ENCODE measurements at places on chromosomes 1 and 21.
A peak's percentile ranks its signal among the peaks of the same experiment; 100 is the strongest.

GRCh38 chr1:161185282-161185682 is 8.0 kb upstream of the B4GALT3 start:
- DNase-seq: peak; percentile 78

GRCh38 chr1:205108464-205108863 is 13.3 kb downstream of the RBBP5 start:
- no peak for DNase-seq

- peak; percentile 78 for DNase-seq
These were observed at the start of gene CCSAP for GRCh38 chr1:229342656-229343569. CCSAP (minus strand) TSS chr1:229343047; CDS start chr1:229342465, 582 bp downstream.

DNA sequence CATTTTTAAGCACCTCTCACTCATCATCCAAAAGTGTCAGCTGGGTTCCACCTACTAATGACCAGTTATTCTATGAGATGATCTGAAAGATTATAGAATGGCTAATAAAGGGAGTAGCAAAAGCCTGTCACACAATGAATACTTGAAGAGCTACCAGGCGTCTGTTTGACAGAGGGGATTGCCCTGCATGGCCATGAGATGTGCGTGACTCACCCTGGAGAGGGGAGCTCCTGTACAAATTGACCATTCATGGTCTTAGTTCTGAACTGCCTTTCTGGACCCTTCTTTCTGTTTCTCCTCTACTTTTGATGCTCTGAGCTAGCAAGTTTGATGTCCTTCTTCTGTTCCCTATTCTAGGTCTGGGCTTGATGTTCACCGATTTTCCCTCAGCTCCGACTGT is 85.2 kb upstream of the ABCD3 start:
- no peak for DNase-seq

DNA sequence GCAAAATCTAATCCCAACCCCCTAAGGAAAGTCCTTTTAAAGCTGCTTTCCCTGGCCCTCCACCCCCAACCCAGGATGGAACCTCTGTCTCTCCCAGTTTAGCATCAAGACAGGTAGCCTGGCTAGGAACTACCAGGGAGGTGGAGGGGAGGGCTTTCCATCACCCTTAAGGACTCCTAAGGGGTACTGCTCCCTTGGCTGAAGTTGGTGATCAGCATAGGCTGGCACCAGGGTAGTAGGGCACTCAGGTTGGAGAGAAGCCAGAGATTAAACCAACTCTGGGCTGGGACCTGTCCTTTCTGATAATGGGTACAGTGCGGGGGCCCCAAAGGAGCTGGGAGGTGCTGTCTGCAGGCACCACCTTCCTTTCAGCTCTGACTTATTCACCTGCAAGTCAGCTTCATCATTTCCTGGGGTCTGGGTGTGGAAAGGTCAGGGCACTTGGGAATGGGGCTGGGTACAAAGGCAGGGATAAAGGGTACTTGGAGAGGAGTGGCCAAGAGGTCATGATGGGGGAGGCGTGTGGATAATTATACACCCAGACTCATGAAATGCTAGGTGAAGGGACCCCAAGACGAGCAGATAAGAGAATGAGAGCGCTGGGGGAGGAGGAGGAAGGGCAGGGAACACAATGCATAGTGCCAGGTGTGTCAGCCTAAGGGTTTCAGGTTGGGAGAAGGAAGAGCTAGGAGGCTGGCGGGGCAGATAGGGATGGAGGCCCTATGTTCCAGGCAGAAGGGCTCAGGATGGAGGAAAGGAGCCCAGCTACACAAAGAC is 1.2 kb downstream of the ARHGEF2 start:
- DNase-seq: peak; percentile 58

DNA sequence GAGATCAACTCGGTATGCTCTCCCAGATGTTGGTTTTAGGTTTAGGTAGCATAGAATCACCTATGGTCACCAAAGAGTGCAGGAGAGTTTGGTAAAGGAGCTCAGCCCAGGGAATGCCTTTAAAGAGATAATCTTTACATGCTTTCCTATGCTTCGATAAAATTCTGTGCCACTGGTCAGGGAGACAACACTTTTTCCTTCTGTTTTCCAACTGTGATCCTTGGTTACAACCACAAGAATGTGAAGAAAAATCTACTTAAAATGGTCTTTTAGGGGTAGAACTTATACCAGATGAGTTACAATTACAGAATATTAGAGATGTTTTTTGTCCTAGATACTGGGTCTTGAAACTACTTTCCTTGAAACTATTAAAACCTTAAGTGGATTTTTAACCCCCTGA is 895.6 kb downstream of the TTLL7 start:
- DNase-seq: no peak

GRCh38 chr1:58308206-58308605 is 238.3 kb downstream of the OMA1 start:
- DNase-seq: no peak

DNA sequence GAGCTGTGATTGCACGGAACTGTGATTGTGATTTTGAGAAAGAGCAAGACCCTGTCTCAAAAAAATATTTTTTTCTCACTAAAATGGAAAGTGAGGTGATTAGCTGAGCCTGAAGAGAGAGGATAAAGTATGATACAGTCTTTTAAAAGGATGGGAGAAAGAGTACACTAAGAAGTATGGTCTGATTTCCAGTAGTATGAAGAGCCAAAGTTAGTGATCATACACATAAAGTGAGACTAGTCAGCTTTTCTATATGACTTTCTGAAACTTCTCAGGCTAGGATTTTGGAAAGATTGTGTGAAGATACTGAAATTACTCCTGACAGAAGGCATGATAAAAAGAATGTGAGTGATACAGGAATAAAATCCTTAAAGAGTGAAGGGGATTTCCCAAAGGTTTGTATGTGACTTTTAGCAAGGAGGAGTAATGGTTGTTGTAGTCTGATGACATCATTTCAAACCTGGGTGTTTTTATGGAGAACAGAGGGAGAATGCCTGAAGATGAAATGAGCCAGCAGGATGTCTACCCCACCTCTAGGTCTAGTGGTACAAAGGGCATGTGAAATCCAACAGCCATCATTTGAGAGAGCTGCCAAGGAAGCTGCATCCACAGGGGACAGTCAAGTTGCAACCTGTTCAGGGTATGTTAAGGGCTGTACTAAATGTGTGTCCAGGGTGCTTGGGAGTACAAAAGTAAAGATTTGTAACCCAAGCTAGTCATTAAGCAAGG is 157.7 kb downstream of the PIK3R3 start:
- DNase-seq: no peak

GRCh38 chr1:185741551-185741950 is 7.4 kb downstream of the HMCN1 start:
- no peak for DNase-seq

- DNase-seq: peak; percentile 54
These were observed 14.6 kb upstream of the TMEM61 start for GRCh38 chr1:54965624-54966340.

- no peak for DNase-seq
These were observed 60.4 kb downstream of the OBSCN start for GRCh38 chr1:228267962-228268880.

GRCh38 chr1:246428542-246429308 is 78.4 kb downstream of the SMYD3 start:
- peak; percentile 98 for DNase-seq

DNA sequence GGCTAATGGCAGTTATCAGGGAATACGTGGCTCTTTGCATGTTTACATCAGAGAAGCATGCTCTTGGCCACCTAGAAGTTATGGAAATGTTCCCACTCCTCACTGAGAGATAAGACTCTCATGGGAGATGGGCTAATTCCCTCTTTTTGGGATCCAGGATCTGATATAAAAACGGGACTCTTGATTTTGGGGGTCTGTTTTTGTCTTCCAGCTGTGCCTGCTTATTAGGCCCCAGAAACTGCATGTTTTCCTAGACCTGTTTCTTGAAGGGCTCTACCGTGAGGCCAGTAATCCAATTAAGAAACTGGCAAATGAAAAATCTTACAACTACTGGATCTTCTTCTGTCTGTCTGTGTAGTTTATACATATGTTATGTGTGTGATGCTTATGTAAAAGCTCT is 47.0 kb upstream of the PTCH2 start:
- DNase-seq: no peak

DNA sequence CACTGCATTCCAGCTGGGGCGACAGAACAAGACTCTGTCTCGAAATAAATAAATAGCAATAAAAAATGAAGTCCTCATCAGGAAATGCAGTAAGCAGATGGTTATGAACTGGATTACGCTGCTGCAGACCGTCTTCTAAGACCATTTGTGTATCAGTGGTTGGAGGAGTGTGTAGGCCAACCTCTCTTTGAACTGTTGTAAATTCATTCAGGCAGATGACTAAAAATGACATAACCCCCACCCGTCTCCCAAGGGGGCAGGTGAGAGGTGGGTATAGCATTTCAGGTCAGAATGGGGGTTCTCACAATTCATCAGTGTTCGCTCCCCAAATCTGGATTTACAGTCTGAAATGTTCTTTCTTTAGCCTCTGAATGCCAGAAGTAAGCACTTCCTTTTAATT is 177.3 kb downstream of the KIF26B start:
- no peak for DNase-seq

DNA sequence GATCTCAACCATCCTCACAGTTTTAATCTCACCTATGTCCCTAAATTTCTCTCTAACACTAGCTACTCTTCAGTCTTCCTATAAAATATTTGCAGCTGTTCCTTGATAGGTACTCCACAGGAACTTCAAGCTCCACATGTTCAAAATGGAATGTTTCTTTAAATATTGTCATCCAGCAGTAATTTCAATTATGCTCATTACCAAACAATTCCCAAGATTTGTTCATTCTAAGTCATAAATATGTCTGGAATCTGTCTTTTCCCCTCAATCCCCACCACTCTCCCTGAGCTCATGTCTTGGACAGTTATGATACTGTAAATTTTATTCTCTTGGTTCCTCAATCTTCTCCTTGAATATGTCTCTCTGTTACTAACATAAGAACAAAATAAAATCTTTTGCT is 214.4 kb downstream of the NRIP1 start:
- no peak for DNase-seq

DNA sequence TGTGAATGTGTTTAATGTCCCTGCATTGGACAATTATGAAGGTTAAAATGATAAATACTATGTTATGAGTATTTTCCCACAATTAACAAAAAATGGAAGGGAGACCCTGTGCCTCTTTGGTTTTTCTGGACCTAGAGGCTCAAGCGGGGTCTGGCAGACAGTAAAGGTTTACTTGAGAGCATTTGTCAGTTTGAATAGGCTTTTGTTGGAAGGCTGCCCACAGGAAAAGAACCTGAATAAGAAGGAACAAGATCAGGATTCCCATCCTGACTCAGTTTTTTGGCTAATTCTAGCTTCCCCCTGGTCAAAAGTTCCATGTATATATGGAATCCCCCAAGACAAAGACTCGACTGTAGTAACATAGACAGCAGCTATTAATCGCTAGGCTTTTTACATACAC is 150.9 kb upstream of the JUN start:
- DNase-seq: no peak

- DNase-seq: no peak
These were observed 20.9 kb upstream of the CDCP2 start for GRCh38 chr1:54173681-54174080.

GRCh38 chr1:2582391-2582790 is 4.2 kb upstream of the PRXL2B start:
- no peak for DNase-seq

- peak; percentile 69 for DNase-seq
These were observed 68.7 kb upstream of the LRIF1 start for GRCh38 chr1:111032295-111032897.

- no peak for DNase-seq
These were observed 292.8 kb upstream of the VAMP3 start for GRCh38 chr1:7478142-7478790.

DNA sequence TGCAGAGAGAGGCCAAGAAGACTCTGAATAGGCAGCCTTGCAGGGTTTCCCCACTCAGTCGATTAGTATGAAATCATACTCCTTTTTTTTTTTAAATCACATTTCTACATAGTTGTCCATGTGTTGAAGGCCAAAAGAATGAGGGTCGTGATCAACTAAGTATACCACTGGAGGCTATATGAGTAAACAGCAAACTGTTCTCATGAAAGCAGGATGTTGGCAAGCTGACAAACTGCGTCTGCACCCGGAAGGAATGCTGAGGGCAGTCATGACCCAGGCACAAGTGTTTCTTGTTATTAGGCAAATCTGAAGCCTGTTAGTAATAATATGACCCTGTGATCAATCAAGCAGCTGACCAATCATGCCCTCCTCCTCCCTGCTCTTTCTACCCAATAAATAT is 213.2 kb downstream of the USH2A start:
- no peak for DNase-seq

DNA sequence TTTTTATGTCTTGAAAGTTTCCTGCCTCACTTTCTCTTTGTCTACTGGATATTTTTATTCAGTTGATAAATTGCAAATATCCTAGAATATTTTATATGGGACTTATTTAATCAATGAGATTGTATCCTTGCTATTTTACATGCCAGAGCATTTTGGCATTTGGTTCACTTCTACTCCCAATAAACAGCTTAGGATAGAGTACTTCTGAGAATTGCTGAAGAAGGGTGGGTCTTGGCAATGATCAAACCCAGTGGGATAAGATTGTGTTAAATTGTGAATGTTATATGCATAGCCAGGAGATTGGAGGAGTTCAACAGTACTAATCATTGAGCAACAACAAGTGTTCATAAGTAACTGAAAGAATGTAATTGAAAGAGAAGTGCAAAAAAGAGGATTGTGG is 60.1 kb downstream of the SDCCAG8 start:
- DNase-seq: no peak

DNA sequence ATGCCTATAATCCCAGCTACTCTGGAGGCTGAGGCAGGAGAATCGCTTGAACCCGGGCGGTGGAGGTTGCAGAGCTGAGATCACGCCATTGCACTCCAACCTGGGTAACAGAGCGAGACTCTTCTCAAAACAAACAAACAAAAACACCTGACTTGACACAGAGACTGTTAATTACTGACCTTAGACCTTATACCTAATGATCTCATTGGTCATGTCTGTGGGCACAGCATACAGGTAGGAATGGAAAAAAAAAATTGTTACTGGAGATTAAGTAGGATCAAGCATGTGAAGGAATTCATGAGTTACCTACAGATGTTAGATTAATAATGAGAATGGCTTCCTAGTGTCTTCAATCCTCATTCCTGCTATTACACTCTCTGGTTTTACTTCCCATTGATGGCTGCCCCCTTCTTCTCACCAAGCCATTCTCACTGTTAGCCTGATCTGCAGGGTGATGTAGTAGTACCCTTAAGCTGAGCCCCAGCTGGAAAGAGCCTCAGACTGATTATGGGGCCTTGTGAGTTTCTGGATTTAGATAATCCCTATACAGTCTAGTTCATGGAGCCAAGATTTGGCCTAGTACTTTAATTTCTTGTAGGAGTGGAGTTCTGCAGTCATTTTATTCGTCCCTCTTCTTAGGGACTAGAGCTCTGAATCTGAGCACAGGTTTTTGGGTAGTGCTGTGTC is 8.8 kb downstream of the TBCE start:
- no peak for DNase-seq

DNA sequence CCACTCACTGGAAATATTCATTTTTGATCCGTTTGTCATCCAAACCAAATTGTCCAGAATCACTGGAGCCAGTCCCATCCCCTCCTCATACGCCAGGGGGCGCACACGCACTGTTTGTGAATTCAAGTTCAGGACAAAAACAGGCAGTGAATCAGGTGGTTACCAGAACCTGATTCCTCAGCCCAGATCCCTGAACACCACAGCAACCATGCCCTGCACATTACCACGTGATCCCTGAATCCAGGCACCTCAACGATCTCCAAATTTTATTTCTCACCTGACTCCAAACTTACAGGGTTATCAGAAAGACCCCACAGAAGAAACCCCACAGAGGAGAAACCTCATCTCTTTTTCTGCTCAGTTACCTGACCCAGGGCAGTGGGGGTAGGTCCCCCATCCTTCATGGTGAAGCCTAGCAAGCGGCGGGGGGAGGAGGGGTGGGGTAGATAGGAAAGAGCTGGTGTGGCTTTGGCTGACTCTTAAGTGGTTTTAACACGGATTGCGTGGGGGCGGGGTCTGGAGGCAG is 1.4 kb upstream of the PTPRF start:
- peak; percentile 90 for DNase-seq

GRCh38 chr1:50719126-50719525 is 240.9 kb downstream of the FAF1 start:
- DNase-seq: no peak
